ENCODE measurements at places on chromosomes 1 and 21.

DNA sequence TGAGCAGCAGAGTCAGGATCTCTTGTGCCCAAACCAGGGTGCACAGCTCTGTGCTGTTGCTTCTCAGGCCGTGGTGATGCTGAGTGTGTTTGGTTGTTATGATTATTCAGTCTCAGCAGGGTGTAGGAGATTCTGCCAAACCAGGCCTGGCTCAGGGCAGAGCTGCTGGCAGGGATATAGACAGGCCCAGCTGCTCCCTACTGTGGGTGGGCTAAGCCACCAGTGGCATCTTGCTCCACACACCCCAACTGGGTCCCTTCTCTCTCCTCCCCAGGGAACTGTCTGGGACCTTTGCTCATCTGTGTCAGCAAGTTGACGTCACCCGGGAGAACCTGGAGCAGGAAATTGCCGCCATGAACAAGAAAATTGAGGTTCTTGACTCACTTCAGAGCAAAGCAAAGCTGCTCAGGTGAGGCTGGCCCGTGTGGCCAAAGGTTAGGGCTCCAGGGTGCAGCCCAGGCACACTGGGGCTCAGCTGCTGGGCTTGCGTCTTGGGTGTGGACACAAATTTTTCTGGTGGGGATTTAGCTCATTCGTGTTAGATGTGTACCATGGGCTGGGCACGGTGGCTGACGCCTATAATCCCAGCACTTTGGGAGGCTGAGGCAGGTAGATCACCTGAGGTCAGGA, 9.9 kb upstream of the MIIP start:
- DNase-seq: no peak

DNA sequence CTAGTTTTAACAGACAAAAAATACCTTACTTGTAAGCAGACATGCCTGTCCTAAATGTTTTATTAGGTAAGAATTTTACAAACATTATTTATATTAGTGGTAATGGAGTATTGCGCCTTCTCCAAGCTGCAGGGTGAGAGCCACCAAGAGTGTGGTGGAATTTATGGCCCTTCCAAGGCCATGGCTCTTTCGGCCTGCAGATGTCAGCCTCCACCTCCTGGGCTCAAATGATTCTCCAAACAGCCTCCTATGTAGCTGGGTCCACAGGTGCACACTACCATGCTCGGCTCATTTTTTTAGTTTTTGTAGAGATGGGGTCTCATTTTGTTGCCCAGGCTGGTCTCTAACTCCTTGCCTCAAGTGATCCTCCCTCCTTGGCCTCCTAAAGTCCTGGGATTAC, 56.3 kb downstream of the ITGB3BP start:
- DNase-seq: no peak

GRCh38 chr21:41651406-41651805, 115.4 kb downstream of the RIPK4 start:
- no peak for DNase-seq

GRCh38 chr21:45573452-45574035, 31.3 kb upstream of the SLC19A1 start:
- DNase-seq: no peak

- no peak for DNase-seq
Measured at GRCh38 chr1:12136916-12137610, 29.7 kb upstream of the TNFRSF1B start.

GRCh38 chr1:216464489-216464888, 41.2 kb upstream of the USH2A start:
- DNase-seq: no peak

DNA sequence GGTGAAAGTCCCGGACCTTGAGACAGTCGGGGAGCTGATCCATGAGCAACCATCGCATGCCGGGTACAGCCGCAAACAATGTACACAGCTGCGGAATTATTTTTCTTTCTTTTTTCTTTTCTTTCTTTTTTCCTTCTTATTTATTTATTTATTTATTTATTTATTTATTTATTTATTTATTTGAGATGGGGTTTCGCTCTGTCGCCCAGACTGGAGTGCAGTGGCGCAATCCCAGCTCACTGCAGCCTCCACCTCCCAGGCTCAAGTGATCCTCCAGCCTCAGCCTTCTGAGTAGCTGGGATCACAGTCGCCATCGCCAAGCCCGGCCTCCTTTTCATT, 2.6 kb upstream of the PERM1 start:
- DNase-seq: no peak

DNA sequence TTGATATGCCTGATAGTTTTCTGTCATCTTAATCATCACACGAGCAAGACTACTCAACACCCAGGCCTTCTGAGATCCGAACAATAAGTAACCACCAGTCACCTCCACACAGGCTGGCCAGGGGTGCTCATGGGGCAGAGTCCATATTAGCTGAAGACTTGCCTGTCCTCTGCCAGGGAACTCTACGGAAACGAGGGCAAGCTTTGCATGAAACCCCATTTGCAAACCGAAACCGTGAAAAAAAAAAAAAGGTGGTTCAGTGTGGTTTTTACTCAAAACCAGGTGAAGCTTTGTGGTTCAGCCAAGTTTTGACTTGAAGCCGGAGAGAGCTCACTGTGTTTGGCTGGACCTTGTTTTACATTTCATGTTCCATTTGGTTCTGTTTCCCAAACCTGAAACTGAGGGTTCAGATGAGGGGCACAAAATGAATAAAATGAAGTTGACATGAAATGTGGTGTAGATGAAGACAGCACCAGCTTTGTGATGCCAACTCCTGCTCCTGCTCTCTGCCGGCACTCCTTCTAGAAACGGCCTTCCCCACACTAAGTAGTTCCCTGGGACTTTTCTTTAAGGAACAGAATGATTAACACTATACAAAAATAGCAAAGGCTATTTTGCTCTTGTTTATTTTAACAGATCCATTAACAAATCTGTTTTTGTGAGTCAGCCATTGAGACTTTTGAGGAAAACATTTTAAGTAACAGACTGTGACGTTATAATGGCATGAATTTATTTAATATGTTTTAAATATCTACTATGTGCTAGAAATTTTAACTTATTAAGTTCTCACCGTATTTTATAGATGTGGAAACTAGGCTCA, 74.7 kb downstream of the RUNX1 start:
- peak; percentile 54 for DNase-seq

- DNase-seq: no peak
Measured at GRCh38 chr1:33286451-33287185, 30.3 kb downstream of the ZNF362 start.

DNA sequence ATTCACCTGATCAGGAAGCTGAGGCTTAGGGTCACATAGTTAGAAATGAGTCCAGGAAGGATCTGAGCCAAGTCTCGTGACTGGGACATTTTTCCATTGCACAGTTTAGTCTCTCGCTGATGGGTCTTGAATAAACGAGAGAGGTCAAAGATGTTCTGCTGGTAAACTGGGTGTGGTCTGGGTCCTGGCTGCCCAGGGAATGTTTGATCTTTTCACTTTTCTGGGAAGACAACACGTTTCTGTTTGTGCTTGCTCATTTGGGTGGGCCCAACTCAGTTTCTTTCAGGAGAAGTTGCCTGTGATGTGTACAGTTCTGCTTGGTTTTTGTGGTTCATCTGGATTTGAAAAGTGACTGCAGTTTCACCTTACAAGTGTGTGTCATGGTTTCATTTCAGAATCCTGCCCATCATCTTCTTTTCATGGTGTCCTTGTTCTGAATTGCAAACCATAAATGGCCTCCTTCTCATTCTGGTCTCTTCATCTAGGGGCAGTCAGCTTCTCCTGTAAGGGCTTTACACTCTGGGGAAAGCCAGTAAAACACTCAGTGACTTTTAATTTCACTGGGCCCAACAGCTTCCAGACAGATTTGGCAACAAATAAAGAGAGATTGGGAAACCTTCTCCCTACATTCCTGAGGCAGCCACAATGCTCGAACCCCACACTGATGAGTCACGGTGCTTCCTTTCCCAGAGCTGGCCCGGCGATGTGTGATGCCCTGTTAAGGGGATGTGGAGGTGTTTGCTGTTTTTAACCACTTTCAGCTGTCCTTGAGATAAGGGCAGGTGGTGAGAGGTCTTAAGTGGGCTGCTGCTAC, 7.2 kb upstream of the TACSTD2 start:
- no peak for DNase-seq

GRCh38 chr1:62508187-62508758, 71.4 kb downstream of the USP1 start:
- DNase-seq: peak; percentile 19

DNA sequence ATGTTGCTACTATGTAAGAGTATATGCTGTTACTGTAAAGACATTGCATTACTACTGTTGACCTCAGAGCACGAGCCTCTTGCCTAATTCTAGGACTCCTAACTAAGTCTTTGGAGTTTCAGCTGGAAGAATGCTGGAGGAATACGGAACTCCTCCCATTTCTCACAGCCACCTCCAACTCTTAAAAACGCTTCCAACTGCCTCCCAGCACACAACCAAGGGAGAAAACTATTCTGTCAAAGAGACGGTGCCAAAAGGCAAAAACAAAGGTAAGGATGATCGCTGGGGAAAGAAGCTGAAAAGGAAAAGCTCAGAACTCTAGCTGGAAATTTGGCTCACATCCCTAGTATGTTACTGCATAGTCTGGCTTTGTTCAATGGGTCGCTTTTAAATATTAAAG, at the start of gene FMO2:
Gene FMO2 (plus strand): TSS at position 210 of the 400 bp plus-strand sequence. CDS start 414 bp downstream, outside the sequence.
- DNase-seq: no peak

- DNase-seq: no peak
Measured at GRCh38 chr1:192376374-192376773, 59.6 kb downstream of the RGS21 start.

- DNase-seq: no peak
Measured at GRCh38 chr21:39712976-39713375, 32.0 kb upstream of the IGSF5 start.

- no peak for DNase-seq
Measured at GRCh38 chr1:15866721-15867201, 19.3 kb downstream of the SPEN start.

- no peak for DNase-seq
Measured at GRCh38 chr1:190101756-190102155, 375.9 kb downstream of the BRINP3 start.

DNA sequence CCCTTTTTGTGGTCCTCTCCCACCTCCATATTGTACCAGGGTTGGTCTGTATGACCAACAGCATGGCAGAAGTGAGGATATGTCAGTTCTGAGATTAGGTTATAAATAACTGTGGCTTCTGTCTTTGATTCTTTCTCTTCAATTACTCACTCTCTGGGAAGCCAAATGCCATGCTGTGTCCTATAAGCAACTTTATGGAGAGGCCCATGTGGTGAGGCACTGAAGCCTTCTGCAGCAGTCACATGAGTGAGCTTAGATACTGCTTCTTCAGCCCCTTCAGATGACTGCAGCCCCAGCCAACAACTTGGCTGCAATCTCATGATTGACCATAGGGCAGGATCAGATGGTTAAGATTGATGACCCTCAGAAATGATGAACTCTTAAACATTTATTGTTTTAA, 34.0 kb upstream of the SAMD13 start:
- DNase-seq: no peak

- peak; percentile 73 for DNase-seq
Measured at GRCh38 chr1:153945795-153946621, 510 bp downstream of the DENND4B start.

All from CD4-positive, alpha-beta T cell treated with Interleukin-2 at 100 ng/mL for 4 hours (primary cell).